Right renal cortex interstitium (tissue), 3 donors: ENCODE measurements at places on chromosomes 6 and 20.
A peak's percentile ranks its signal among the peaks of the same experiment; 100 is the strongest.

- no peak for DNase-seq
Measured at GRCh38 chr6:108690326-108691049, 129.8 kb downstream of the FOXO3 start.

DNA sequence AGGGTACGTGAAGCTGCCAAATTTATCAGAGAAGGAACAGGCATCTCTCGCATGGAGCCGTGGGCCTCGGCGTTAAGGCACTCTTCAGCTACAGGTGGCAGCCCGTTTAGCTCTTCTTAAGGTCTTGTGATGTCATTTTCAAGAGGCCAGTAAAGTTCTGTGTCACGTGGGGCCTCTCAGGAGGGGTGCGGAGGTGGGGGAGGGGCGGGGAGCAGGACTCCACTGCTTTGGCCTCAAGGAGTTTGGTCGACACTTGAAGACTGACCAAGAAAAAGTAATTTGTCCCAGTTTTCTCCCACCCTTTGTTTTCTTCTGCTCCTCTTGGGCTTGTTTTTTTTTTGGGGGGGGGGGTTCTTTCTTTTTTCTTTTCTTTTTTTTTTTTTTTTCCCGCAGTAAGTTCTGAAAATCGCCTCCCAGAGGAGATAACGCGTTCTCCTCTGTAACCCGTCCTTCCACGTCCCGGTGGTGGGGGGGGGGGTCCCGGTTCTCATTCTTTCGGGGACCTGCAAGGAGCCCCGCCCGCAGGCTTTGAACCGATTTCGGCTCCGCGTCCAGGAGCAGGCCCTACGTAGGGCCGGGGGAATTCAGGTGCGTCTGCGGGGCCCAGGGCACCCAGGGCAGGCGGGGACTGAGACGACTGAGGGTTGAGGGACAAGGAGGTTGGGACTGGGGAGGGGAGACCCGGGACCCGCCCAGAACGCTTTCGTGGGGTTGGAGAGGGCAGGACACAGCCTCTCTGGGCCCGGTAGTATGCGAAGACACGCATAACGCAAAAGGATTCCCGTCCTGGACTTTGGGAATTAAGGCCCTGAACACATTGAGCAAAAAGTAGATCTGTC is 26.0 kb downstream of the GPX6 start:
- DNase-seq: no peak

- no peak for DNase-seq
Measured at GRCh38 chr6:159045801-159046200, 1.0 kb upstream of the TAGAP start.

GRCh38 chr6:68368845-68369244 is 266.2 kb upstream of the ADGRB3 start:
- no peak for DNase-seq

GRCh38 chr6:152356662-152357061 is 280.5 kb downstream of the SYNE1 start:
- no peak for DNase-seq

DNA sequence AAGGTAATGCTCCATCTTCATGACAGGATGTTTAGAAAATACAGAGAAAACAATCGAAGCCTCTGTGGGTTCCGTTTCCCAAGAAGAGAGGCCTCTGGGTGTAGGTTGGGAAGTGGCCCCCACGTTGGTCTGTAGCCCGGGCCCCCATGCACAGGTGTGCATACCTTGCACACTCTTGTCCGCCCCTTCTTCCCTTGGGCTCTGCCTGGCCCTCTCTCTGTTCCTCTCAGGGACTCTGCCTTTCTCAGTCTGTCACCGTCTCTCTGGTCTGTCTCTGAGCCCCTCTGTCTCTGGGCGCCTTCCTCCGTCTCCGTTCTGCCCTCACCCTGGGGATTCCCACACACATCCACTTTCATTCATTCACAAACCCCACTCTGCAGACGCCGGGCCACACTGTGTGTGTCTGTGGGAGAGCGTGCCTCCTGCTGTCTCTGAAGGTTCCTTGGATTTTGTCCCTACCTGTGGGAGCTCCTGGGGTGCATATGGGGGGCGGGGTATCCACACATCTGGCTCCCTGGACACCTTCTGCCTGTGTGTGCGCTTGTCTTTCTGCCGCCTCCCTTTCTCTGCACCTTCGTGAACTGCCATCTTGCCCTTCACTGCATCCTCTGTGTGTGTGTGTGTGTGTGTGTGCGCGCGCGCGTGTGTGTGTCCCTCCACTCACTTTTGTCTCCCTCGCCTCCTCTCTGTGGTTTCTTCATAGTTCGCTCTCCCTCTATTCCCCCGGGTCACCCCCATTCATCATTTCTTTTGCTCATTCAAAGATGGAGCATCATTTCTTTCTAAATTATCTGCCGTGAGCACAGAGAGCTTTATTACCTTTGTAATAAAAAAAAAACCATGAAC is 75.3 kb downstream of the SRC start:
- no peak for DNase-seq

DNA sequence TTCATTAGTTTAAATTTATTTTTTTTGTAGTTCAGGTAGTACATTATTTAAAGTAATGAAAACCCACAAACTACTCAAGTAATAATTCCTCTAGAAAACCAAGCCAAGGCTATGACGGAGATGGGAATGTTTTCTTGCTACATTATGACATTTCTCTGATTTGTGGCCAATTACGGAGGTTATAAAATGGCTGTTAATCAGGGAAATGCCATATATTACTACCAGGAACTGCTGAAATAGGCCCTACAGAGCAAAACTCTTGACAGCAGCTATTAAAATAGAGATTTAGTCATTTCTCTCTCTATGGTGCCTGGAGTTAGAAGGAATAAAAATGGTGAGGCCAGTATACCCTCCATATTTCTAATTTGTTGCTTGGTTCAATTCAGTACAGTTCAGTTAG is 280.0 kb downstream of the ARHGAP18 start:
- peak; percentile 41 for DNase-seq

DNA sequence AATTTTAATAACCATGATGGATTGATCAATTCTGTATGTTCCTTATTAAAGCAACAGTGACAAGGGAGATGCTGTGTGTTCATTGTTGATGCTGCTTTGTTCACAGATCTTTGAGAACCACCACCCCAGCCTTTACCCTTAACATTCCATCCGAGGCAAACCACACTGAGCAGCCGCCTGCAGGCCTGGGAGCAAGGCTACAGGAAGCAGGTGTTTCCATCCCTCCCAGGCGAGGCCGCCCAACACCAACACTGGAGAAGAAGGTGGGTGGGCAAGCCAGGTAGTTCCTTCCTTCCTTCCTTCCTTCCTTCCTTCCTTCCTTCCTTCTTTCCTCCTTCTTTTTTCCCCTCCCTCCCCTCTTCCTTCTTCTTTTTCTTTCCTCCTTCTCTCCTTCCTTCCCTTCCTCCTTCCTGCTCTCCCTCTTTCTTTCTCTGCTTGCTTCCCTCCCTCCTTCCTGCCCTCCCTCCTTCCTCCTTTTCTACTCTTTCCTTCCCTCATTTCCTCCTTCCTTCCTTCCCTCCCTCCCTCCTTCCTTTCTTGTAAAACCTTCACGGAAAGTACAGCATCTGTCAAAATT is 13.7 kb downstream of the TTLL2 start:
- no peak for DNase-seq

- DNase-seq: peak; percentile 49
Measured at GRCh38 chr6:27374824-27375612, 13.5 kb upstream of the ZNF391 start.

DNA sequence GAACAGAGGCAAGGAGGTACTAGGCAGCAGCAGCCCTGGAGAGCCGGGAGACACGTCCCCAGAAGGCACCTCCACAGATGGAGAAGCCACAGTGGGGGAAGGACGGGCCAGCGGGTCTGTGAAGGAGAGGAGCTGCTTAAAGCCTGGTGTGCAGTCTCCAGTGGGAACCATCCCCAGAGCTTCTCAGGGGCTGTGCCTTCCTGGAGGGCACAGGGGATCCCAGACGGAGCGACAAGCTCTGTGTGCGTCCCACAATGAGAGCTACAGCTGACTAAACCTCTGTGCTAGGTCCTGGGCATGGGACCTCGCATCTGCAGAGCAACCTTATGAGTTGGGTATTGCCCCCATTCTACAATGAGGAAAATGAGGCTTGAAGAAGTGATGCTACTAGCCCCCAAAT is 50.7 kb downstream of the EZR start:
- DNase-seq: no peak

GRCh38 chr6:105209950-105210706 is 30.3 kb upstream of the POPDC3 start:
- DNase-seq: no peak
